B cell (primary cell): ENCODE measurements at places on chromosomes 3 and 15.

- no peak for DNase-seq
These were observed 29.7 kb downstream of the STOML1 start for GRCh38 chr15:73962433-73962832.

GRCh38 chr3:37872413-37873160 lies 10.9 kb downstream of the CTDSPL start:
- DNase-seq, result no peak

- DNase-seq, result no peak
These were observed 11.8 kb upstream of the TMEM87A start for GRCh38 chr15:42285034-42285433.

DNA sequence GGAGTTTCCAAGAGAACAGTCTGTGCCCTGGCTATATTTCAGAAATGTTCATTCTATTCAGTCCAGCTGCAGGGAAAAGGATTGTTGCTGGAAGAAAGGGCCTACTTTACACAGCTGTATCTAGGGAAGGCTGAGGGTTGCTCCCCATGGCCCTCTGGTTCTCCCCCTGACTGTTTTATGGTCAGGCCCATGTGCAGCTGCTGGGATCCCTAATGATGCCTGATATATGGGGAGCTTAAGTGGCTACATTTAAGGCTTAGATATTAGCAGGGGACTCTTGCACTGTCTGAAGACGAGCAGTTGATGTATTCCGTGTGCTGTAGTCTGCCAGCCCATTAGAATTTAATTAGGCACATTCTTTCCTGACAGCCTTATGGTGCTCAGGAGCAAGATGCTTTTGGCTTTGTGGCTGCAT lies 72.0 kb downstream of the FAM43A start:
- no peak for DNase-seq

- no peak for DNase-seq
These were observed 9.2 kb upstream of the MST1R start for GRCh38 chr3:49912881-49913281.

DNA sequence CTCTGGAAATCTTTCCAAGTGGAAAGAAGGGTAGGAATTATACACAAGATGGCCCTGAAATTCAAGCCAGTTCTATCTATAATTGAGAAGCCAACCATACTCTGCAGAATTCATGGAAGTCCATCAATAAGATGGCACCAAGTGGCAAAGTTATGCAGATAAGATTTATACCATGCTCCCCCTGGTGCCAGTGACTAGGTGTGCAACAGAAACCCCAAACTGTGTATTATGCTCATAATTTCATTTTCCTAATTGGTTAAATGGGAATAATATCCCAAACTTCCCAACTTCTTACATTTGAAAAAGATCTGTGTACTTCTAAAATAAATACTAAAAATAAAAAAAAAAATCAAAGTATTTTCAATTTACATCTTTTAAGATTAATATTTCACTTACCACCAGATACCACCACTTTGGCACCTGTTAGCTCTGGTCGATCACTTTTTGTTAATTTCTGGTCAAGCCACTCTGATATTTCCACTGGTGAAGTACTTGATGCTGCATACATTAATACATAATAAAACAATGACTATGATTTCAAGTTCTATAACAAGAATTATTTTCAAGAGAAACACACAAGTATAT lies 25.9 kb downstream of the ETFA start:
- DNase-seq, result no peak

- DNase-seq, result no peak
These were observed 14.7 kb upstream of the EDC3 start for GRCh38 chr15:74710319-74711094.

DNA sequence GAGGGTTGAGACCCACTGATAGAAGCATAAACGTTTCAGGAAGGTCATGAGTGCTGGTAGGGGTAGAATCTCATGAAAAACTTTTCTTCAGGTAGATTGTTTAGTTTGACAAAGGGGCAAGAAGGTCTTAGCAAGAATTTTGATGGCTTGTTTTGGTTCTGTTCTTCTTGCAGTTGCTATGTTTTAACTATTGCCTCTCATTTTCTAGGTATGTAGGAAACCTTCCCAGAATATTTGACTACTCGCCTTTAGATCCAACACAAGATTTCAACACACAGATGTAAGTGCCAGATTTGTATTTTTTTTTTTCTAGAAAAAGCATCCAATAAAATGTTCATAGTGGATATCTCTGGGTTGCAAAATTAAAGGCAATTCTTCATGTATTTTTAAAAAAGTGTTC lies 77.1 kb downstream of the USP13 start:
- DNase-seq, result no peak
